ENCODE measurements at places on chromosomes 7 and 10. TPM values are rescaled to one million over a fixed set of nuclear protein-coding genes. Genes with fewer than 3 reads are reported as not detected.

DNA sequence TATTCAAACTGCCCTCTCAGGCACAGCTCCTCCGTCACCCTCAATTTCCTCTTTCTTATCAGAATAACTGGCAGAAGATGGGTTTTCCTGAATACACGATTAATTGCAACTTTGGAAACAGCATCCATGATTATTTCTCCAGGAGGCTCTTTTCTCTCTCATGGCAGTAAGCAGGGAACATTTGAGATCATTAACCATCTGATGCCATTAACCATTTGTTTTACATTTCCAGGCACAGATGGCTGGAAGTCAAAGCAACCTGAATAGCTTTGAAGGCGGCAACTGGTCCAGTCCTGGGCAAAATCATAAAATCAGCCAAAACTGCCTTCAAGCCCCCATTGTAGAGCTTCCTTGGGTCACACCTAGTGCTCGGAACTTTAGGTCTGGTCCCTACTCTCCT, 289.5 kb upstream of the AOAH start:
- DNase-seq = no peak

UPK3B gene
- not detected for total RNA-seq

TAS2R41 gene
- total RNA-seq = 2.6 TPM

GRCh38 chr7:672891-673290, 53.6 kb upstream of the DNAAF5 start:
- DNase-seq = no peak

GRCh38 chr7:8291397-8292141, 29.6 kb upstream of the ICA1 start:
- DNase-seq = no peak

- DNase-seq = no peak
Observed at GRCh38 chr10:66881814-66882213, 44.0 kb upstream of the LRRTM3 start.

DNA sequence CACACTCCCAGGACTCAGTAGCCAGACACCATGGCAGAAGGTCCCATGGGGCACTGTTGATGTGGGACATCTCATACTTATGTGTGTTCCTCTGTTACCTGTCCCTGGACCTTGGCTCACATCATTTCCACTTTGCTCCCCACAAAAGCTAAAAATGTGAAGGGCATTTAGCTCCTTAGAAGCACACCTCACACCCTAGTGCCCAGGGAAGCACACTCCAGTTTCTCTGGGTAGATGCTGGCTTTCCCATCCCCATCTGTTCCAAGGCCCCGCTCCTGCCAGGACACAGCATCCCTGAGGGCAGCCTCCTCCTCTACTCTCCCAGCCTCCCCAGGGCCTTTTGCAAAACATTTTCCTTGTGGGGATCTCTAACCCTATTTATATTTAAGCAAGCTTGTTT, 572.4 kb upstream of the MGMT start:
- no peak for DNase-seq

ETV1 gene
- total RNA-seq = 30.3 TPM

DNA sequence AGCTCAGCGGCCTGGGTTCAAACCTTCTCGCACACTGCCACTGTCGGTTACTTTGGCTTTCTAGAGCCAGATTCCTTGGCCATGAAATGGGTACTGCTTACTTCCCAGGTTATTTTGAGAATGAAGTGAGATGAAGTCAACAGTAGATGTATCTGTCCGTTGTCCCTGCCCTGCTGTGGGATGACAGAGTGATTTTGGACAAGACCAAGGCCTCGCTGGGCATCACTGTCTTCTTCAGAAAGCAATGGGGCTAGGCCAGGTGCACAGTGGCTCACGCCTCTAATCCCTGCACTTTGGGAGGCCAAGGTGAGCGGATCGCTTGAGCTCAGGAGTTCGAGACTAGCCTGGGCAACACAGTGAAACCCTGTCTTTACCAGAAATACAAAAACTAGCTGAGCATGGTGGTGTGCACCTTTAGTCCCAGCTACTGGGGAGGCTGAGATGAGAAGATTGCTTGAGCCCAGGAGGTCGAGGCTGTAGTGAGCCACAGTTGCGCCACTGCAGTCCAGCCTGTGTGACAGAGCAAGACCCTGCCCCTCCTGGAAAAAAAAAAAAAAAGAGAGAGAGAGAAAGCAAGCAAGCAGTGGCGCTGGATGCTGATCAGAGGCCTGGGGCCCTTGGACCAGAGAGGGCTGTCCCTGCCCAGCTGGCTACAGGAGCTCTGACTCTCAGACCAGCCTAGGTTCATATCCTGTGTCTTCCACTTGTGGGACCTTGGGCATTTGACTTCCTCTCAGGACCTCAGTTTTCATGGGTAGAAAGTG, 25.8 kb downstream of the ZMIZ1 start:
- no peak for DNase-seq

DNA sequence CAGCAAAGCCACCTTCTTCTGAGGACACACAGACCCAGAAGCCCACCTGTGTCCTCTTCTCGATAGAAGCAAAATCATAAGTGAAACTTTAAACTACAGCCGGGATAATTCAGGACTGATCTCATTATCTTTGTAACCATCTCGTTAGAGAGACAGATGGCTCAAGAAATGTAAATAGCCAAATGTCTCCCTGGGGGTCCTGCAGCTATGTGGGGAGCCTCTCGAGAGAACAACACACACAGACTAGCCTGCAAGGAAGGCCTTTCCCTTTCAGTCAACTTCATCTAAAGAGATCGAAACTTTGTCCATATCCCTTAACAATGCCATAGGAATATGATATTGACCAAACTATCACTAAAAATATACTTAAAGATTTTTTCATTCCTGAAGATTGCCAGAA, 93.5 kb downstream of the VWC2 start:
- DNase-seq = no peak

DNA sequence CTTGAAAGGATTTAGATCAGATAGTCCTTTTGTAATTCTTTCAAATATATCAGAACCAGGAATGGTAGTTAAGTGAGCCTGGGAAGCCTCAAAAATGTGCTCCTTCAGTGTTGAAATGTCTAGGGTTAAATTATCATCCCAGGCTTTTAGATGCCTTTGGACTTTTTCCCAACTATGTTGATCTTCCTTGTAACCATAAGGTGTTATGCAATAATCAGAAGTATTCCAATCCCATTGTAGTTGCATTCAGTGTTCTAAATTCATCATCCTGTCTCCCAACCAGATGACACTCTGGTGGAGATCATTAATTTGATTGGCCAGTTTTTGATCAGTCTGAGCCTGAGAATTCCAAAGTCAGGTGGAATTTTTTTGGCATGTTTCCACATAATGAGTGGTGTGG, 35.1 kb upstream of the AKR1C2 start:
- DNase-seq = no peak

TMEM229A gene
- 0.48 TPM for total RNA-seq

DNA sequence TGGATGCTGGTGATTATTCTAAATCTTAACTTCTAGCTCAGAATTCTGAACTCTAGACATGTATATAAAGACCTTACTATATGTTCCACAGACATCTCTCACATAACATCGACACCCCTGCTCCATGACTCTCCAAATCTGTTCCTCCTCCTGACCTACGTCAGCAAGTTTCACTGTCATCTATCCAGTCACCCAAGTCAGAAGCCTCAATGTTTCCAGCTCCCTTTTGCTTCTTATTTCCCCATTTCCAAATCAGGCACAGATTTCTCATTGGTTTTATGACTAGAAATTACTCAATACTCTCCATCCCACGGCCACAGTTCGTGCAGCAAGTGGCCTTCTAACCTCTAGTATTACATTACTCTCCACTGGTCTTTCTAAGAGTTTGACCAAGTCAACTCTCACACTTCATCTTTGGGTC, 28.5 kb downstream of the EPC1 start:
- DNase-seq = peak; percentile 24

DNA sequence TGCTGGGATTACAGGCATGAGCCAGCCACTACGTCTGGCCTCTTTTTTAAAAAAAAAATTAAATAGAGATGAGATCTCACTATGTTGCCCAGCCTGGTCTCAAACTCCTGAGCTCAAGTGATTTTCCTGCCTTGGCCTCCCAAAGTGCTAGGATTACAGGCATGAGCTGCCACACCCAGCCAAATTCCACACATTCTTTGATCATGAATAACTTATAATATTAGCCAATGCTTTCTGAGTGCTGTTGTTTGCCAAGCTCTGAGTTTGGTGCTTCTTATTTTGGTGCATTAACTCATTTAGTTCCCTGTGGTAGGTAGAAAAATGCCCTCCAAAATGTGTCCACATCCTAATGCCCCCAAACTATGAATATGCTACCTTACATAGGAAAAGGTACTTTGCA, 47.2 kb upstream of the MKI67 start:
- no peak for DNase-seq

DNA sequence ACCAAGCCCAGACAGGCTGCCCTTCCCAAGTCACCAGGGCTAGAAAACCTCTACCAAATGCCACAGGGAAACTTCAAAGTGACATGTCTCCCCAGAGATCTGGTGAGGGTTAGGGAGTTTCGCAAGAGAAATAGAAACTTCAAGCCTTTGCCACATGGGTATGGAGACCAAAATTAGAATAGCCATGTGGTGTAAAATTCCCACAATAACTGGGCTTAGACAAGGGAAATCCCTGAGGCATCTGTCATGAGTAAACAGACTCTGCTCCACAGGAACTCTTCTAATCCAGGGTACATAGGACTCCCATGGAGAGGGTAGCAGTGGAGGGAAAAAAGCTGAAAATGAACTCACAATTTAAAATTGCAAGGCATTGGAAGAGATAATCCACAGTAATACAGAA, 14.3 kb downstream of the ADAM12 start:
- no peak for DNase-seq

IDI2 gene
- 1.9 TPM for total RNA-seq

DNA sequence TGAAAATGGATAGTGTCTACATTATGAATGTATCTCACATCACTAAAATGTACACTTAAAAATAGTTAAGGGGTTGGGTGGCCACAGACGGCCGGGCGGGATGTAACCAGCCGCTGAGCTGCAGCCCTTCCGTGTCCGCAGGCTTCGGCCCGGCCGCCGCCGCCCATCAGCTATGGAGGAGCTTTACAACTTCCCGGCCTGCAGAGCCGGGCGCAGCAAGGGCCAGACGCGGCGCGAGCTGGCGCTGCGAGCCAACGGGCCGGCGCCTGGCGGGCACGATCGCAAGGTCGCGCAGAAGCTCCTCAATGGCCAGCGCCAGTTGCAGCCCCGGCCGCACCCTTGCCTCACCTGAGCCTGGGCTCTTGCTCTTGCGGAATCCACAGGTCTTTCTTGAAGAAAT, 69.1 kb downstream of the KMT2C start:
- peak; percentile 22 for DNase-seq

DNA sequence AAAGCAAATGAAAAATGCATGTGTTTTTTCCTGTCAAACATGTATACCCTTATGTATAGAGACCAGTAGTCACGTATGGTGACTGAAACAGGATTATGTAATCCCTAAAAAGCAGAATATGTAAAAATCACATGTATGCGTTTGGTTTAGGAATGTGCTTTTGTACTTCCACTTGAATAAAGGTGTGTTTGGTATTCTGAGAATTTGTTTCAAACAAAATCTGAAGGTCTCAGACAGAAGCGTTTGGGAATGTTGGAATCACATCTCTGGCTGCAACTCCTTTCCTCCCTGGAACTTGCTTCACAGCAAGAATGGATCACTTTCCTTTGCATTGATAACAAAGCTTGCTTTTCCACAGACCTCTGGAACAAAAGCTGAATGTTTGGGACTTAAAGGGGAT, 17.8 kb downstream of the ZNF655 start:
- no peak for DNase-seq

DNA sequence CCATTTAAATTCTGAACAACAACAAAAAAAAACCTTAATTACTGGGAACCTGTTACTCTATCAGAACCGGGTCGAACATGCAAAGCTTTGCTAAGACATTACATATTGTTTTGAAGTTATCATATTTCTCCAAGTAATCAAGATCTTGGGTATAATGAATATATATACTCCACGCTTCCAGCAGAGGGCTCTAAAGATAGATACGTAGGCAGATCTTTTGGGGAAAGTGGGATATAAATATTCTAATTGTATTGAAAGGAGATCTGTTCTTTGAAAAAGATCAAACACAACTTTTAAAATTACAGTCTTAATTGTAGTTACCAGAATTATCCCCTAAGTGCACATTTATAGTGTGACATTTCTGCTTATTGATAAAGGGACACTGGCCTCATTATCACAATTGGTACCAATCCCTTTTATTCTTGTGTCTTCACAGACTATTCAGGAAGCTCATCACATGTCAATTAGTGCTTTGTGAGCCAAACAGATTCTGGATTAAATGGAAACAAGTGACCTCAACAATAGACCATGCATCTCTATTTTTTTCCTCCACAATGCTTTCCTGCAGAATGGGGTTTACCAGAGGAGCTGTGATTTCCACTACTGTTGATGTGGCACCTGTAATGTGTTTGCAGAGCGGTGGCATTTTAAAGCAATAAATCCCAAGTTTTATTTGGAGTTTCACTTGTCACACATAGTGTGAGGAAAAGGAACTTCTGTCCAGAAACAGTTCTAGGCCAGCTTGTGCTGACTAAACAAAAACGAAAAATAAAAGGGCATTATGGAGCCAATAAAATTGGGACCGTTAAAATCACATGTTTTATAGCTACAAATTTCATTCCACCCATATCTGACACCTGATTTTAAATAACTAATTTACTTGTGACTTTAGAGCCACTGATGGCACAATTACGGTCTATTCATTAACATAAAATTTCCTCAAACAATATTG, 122.4 kb downstream of the CTTNBP2 start:
- DNase-seq = peak; percentile 41

ZPBP gene
- total RNA-seq = not detected

GRCh38 chr10:19651549-19651948, 164.7 kb upstream of the PLXDC2 start:
- DNase-seq = no peak

TLL2 gene
- total RNA-seq = 1.2 TPM

GRCh38 chr7:48594349-48594748, 330.0 kb upstream of the CDC14C start:
- no peak for DNase-seq

GRCh38 chr7:10721289-10721688, 252.4 kb upstream of the PHF14 start:
- DNase-seq = no peak

GRCh38 chr7:132516042-132516840, 60.0 kb downstream of the PLXNA4 start:
- peak; percentile 35 for DNase-seq

- DNase-seq = peak; percentile 55
Observed at GRCh38 chr10:94042001-94042833, 48.5 kb downstream of the PLCE1 start.
